Skin of body (tissue), 3 donors: ENCODE measurements at places on chromosomes 4 and X. TPM values are rescaled to one million over a fixed set of nuclear protein-coding genes. Genes with fewer than 3 reads are reported as not detected.

The RIBC1 gene
- total RNA-seq, result 0.49 TPM

DNA sequence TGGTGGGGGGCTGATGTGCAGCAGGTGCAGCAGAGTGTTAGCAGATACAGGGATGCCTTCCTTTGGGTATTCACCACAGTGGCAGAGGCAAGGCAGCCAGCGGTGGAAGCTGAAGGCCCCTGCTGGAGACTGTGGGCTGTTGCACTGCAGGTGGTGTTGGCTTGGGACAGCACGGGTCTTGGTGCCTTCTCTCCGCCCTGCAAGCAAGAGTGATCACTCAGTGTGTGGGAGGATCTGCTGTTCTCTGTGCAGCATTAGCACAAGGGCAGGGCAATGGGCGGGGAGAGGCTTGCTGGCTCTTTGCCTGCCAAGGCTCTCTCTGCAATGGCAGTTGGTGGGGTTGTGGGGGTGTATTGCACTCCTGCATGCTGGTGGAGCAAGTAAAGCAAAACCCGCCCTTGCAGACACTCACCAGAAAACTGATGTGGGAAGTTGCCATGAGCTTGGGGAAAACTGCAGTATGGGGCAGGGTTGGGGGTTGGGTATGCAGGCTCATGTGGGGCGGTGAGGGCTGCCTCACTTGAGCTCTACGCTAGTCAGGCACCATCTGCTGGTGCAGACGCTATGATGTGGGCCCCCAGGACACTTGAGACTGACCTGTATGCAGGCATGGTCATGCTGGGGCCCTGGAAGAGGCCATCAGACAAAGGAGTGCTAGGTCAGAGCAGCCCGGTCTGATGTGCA is 820.8 kb upstream of the GRIA3 start:
- DNase-seq, result no peak

The THAP6 gene
- 18.1 TPM for total RNA-seq

DNA sequence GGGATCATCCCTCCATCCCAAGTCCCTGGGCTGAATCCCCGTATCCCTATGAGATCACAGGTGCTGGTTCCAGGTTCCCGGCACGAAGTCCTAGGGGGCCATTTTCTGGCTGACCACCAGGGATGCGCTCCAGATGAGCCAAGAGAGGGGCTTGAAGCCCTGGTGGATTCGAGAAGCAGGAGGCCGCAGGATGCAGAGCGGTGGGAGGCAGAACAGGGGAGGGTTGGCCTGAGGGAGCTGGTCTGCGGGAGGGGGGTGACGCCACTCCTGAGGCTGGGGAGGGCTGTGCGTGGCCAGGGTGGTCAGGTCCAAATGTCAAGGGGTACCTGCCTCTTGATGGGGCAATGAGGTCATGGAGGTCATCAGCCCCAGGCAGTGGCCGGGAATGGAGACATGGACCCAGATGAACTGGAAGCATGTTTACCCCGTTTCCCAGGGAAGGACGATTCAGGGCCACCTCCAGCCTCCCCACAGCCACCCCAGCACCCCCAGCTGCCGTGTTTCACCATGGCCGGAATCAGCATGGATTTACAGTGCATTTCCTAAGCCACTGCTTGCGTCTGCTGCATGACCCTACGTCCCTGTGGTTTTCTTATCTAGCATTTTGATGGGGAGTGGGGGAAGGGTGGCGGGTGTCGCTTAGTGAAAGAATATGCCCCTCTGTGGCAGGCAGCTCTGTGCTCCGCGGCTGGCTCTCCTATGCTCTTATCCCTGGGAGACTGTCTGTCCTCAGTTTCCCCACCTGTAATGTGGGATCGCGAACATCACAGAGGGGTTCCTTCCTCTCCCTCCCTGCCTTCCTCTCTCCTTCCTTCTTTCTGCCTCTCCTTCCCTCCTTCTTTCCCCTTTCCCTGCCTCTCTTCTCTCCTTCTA is 17.0 kb upstream of the HTRA3 start:
- DNase-seq, result no peak

DNA sequence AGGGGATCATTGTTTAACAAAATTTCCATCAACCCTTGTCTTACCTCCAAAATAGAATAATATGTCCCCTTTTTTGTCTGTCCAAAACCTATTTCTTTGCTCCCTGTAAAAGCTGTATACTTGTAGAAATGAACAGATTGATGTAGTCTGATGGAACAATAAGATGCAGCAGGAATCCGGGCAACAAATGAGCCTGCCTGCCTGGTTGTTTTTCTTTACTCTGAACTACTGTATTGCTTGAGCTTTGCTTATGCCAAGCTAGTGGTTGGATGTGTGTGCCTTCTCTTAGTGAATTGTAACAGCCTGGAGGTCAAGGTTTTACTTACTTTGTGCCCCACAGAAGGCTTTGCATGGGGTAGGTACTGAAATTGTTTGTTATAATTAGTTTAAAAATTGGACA is 116.2 kb upstream of the TLL1 start:
- no peak for DNase-seq

- DNase-seq, result no peak
Measured at GRCh38 chrX:139388254-139388653, 142.3 kb upstream of the F9 start.

GRCh38 chrX:44915361-44915868 is 42.4 kb downstream of the KDM6A start:
- no peak for DNase-seq

The PRDM5 gene
- 37.0 TPM for total RNA-seq

- no peak for DNase-seq
Measured at GRCh38 chrX:115259238-115259875, 25.5 kb upstream of the LRCH2 start.

The YIPF7 gene
- 0.79 TPM for total RNA-seq
